ENCODE measurements at places on chromosomes 12 and 14.
A peak's percentile ranks its signal among the peaks of the same experiment; 100 is the strongest.

DNA sequence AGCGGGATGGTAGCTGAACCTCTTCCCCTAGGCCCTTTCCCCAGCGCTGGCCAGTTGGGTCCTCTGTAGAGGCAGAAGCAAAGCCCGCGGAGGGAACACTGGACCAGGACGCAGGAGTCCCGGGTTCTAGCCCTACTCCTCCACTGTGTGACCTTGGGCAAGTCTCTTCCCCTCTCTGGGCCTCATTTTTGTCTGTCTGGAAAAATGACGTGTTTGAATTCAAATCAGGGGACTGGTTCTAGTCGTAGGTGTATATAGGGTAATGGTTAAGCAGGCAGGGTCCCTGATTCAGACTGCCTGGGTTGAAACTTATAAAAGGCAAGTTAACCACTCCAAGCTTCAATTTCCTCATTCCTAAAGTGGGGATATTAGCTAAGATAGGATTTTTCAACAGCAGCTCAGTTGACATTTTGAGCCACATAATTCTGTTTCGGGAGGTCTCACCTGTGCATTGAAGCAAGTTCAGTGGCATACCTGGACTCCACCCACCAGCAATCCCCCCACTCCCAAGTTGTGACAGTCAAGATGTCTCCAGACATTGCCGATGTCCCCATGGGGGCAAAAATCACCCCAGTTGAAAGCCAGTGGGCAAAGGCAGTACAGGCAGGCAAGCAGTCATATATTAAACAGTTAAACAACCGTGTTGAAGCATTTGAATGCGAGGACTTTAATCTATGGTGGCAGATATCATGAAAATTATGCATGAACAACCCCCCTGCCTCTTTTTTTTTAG, 899 bp downstream of the TPCN1 start:
- no peak for DNase-seq

- DNase-seq: no peak
These were observed 1613.4 kb upstream of the SEL1L start for GRCh38 chr14:83147006-83147405.

GRCh38 chr12:64825143-64826021, 935 bp downstream of the TBC1D30 start:
- DNase-seq: no peak

- peak; percentile 62 for DNase-seq
These were observed 4.9 kb downstream of the NFATC4 start for GRCh38 chr14:24372701-24373416.

DNA sequence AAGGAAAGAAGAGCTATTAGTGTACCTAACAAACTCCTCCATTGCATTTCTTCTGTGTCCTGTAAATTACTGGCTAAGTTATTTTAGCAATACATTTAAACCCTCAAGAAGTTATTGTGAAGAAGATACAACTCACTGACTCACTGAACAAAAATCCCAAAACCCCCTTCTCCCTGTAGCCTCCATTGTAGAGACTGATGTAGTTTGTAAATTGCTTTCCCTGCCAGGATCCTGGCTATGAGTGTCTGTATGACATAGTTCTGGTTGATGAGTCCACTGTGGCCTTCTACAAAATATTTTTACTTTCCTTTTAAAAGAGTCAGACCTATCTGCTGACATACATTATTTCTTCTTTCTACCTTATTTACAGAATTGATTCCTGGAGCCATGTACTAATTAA, 155.6 kb downstream of the SLC6A15 start:
- DNase-seq: no peak

Data from uterus (tissue), 4 donors.